ENCODE measurements at places on chromosomes 1 and 21.

DNA sequence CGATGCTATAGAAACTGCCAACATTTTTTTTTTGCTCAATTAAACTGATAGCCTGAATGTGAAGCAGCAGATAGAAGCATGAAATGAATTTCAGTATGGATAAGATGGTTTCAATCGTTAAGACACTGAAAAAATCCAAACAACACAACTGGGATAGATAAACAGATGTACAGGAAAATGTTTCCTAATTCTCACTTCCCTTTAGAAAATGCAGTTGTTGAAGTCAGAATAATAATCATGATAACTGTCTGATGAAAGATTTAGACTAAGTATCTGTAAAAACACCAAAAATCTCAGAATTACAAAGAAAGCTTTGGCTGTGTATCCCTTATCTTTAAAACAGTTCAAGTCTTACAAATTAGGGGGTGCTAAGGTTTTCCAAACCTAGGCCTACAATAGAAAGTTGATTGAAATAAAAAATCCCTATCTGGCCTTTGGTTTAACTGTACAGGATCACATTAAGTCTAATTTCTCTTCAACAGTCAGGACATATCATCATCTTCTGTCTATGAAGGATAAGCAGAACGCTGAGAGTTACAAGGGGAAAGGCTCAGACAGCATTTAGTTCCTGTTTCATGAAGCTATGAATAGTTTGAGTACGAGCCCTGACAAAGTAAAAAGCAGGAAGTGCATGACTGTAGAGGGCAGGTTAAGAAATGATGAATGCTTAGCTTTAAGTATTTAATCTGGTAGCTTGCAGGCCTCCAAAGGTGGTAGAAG, 203.2 kb downstream of the APP start:
- DNase-seq: no peak

DNA sequence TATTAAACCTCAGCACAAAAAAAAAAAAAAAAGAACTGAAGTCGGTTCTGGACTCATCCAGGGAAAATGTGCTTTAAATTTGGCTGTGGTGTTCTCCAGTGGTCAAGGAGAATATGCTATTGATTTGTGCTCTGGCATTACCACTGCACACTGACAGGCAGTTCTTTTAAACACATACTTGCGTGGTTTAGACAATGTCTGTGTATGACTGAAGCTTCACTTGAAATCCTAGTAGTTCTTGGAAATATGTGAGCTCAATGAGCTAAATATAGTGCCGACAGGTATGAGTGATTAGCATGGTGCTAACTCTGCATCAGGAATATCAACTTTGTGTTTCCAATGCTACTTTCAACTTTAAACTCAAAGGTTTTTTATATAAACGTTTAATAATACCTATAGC, 415.6 kb downstream of the SMYD3 start:
- peak; percentile 92 for DNase-seq

- DNase-seq: no peak
Observed at GRCh38 chr1:210949489-210949888, 184.5 kb downstream of the KCNH1 start.

DNA sequence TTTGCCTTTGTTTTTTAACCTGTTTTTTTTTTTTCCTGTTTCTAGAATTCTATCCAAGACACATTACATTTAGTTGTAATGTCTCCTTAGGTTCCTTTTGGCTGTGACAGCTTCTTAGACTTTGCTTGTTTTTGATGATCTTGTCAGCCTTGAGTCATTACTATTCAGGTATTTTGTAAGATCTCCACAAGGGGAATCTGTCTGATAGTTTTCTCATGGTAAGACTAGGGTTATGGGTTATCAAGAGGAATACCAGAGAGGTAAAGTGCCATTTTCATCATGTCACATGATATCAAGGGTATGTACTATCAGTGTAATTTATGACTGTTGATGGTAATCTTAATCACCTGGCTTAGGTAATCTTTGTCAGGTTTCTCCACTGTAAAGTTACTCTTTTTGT, 99.1 kb upstream of the GFI1 start:
- DNase-seq: no peak

DNA sequence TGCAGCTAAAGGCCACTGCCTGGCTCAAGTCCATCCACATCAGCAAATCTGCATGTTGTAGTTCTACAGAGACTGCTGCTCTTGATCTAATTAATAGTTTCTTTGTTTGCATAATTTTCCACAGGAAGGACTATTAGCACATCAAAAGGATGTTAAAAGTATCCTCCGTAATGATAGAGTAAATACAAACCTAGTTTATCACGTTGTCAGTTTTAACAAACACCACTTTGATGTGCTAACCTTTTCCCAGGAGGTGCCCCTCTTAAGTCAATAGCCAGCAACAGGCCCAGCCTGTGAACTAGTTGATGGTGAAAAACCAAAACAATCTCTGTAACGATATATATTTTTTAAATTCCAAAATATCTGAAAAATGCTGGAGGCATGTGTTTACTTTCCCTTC, 64.2 kb upstream of the SLC22A15 start:
- DNase-seq: no peak

- no peak for DNase-seq
Observed at GRCh38 chr1:117660271-117660965, 54.6 kb downstream of the TENT5C start.

- peak; percentile 64 for DNase-seq
Observed at GRCh38 chr1:53734650-53735211, 4.2 kb downstream of the GLIS1 start.

DNA sequence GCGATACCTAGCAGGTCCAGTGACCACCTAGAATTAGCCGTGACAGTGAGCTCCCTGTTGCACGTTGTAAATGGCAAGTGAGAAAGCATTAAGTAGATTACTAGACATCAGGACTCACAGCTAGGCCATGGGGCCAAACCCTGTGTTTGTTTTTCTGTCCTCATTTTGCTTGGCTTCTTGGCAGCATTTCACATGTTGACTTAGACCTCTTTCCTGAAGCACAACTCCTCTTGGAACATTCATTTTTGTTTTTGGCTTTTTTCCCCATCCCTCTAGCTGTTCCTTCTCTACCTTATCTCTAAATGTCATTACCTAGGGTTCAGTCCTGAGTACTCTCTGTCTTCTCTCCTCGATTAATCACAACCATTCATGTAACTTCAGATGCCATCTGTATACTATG, 16.9 kb upstream of the PTPN14 start:
- no peak for DNase-seq

DNA sequence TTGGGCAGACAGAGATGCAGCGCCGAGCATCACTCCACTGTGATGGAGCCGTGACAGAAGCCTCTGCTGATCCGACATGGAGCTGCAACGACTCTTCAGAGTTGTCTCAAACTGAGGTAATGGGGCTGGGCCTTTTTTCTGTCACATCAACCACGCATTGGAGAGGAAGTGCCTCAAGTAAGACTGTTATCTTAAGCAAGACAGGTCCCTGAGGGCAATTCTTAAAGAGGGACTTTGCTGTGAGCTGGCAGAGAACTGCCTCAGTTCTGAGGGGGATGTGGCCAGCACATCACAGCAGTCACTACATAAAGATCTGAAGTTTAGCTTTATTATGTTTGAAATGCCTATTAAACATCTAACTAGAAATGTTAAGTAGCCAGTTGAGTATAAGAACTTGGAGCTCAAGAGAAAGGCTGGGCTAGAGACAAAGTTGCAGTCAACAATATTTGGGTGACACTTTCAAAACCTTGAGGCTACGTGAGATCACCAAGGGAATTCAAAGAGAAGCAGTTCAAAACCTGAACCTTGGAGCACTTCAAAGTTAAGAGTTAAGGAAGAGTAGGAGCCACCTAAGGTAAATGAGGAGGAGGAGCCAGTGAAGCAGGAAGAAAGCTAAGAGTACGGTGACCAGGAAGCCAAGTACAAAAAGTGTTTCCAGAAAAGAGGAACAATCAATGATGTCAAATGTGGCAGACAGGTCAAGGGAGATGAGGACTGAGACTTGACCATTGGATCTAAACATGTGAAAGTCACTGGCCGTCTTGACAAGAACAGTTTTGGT, 54.2 kb upstream of the BCL9 start:
- DNase-seq: no peak

DNA sequence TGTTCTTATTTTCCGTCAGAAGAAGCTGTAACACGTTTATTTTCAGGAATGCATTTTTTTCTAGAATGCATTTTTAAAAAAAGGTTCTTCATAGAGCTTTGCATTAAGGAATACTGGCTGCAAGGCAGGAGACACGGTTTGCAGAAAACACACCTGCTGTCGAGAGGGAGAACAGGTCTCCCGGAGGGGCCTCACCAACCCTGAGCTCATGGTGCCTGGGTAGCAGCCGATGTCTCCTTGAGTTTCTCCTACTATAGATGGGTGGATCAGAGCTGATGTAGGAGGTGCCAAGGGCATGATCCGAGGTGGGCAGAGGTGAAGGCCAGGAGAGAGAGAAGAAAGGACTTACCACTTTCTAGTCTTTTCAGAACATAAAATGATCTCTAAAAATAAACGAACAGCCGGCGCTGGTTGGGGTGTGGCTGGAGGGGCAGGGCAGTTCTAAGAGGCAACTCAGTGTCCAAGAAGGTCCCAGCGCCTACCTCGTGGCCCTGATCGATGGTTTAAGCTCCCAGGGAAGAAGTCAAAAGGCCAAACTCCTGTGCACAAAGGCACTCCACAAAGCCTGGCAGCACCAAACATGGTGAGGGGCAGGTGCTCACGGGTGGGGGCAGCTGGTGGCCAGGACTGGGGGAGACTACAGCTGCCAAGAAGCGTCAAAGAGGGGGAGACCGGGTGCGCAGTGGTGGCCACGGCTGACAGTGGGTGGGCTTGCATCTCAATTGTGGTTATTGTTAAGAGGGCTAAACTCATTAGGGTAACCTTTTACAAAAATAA, 12.2 kb downstream of the MORN1 start:
- DNase-seq: no peak

GRCh38 chr1:222394224-222394623, 153.7 kb downstream of the HHIPL2 start:
- no peak for DNase-seq

All from fibroblast of upper back skin (primary cell).